Right renal cortex interstitium (tissue), 3 donors: ENCODE measurements at places on chromosomes 2 and 18. TPM values are rescaled to one million over a fixed set of nuclear protein-coding genes. Genes with fewer than 3 reads are reported as not detected.
A peak's percentile ranks its signal among the peaks of the same experiment; 100 is the strongest.

- no peak for DNase-seq
These were observed 6.7 kb downstream of the TGFA start for GRCh38 chr2:70546885-70547284.

GRCh38 chr2:201852878-201853415 is 46.6 kb downstream of the CDK15 start:
- no peak for DNase-seq

DNA sequence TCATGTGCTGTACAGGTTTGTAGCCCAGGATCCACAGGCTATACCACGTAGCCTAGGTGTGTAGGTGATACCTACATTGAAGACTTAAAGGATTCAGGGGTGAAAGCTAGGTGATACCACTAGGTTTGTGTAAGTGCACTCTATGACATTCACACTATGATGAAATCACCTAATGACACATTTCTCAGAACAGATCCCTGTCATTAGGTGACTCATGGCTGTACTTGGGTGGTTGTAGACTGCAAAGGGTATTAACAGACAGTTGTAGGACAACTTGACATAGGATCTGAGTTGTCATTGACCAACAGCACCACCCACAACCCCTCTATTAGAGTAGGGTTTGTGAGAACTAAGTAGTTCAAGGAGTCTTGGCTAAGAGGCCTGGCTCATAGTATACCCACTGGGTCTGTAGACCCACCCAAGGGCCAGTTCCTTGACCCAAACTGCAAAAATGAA is 27.7 kb upstream of the SMCHD1 start:
- DNase-seq: no peak

GRCh38 chr2:19474128-19474527 is 115.7 kb upstream of the OSR1 start:
- peak; percentile 43 for DNase-seq

DNA sequence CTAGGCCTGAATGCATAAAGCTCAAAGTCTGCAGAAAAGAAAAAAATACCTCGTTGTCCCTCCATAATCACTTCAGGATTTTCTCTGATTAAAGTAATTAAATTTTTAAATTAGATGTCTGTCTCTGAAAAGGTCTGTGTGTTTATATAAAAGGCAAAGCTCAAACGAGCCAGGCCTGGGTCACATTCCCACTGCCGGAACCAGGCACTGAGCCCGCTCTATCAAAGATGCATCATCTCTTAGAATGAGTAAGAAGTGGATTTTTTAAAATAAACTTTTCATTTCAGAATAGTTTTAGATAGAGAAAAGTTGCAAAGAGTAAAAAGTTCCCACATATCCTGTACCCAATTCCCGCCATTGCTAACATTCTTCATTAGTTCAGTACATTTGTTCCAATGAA is 202.1 kb upstream of the KYNU start:
- no peak for DNase-seq

GRCh38 chr2:238162251-238162845 is 3.6 kb downstream of the ERFE start:
- DNase-seq: no peak

GRCh38 chr2:199405241-199405640 is 52.5 kb downstream of the SATB2 start:
- DNase-seq: no peak

DNA sequence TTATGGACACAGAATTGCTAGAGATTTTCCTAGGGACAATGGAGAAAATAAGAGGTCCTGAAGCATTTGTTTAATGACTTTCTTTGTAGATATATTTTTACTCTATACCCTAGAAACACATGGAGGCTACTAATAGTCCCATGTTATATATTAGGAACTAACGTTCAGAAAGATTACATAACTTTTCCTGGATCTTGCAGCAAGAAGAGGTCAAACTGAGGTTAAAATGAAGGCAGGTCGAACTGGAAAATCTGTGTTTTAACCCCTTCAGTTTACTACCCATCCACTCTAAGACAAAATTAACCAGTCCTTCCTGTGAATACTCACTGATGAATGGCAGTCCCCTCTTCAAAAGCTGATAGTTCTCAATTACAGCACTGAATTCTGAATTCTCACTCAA is 1415.8 kb upstream of the CELF4 start:
- DNase-seq: no peak

- no peak for DNase-seq
These were observed 25.0 kb downstream of the SH3YL1 start for GRCh38 chr2:238869-239268.

- no peak for DNase-seq
These were observed 395.4 kb upstream of the CYRIA start for GRCh38 chr2:17061028-17061427.

DNA sequence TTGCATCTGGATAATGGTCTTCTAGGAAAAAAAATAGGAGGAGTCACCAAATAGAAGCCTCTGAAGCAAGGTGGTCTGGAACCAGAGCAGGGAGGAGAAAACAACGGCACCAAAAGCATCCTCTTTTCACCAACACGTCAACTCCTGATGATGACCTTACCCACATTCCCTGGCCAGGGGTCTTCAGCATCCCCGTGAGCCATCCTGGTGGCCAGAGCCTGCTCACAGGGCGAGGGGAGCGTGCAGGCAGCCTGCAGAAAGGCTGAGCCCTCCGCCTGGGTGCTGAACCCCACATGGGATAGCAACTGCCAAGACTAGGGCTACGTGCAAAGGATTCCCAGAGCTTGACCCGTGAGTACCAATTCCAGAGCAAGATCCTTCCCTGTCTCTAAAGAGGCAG is 191.0 kb downstream of the NDUFA10 start:
- DNase-seq: no peak

- DNase-seq: no peak
These were observed 360.4 kb downstream of the ZNF516 start for GRCh38 chr18:76134628-76135027.

- no peak for DNase-seq
These were observed 67.8 kb downstream of the MYT1L start for GRCh38 chr2:2263196-2263829.

DNA sequence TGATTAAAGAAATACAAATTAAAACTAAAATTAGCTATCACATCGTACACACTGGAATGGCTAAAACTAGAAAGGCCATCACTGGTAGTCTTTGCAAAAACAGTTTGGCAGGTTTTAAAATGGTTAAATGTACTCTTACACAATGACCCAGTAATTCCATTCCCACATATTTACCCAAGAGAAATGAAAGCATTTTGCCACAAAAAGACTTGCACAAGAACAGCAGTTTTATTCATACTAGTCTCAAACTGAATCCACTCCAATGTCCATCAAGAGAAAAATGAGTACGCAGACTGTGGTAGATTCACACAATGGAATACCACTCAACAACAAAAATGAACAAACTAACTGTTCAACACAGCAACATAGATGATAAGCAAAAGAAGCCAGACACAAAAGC is 29.1 kb downstream of the SP140L start:
- no peak for DNase-seq

DNA sequence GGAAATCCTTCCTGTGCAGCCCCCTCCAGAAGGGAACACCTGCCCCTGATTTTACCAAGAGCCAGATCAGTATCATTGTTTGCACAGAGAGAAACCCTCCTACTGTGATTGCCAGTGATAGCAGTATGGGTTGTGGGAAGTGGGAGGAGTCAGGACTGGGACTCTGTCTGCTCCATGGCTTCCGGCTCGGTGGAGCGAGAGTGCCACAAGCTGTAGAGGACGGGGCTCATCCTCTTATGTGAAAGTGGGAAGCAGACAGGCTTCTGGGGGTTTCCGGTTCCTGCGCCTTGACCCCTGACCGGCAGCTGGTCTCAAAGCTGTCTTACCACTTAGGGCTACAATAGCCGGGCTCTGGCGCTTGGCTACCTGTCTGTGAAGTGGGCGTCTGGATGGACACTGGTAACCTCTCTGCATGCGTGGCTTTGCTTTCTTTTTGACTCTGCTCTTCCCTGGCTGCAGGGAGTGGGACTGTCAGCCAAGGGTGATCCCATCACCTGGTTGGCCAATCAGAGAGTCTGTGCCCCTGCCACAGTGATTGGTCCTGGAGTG is 79.7 kb downstream of the BCL2L11 start:
- DNase-seq: no peak

DNA sequence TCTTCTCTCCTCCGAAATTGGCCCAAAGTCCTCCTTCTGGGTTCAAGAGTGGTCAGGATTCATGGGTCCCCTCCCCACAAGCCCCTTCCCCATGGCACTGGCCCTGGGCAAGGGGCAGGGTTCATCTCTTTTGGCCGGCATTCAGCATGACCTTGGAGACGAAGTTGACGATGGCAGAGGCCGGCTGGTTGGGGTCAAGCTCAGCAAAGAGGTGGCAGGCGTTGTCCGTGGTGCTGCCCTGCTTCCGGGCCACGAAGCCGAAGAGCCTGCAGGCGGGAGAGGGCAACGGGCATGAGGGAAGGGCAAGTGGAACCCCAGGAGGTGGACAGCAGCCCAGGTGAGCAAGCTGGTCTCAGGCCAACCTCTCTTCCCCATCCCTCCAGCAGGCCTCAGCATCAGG is 198.5 kb downstream of the TNS1 start:
- DNase-seq: no peak

DNA sequence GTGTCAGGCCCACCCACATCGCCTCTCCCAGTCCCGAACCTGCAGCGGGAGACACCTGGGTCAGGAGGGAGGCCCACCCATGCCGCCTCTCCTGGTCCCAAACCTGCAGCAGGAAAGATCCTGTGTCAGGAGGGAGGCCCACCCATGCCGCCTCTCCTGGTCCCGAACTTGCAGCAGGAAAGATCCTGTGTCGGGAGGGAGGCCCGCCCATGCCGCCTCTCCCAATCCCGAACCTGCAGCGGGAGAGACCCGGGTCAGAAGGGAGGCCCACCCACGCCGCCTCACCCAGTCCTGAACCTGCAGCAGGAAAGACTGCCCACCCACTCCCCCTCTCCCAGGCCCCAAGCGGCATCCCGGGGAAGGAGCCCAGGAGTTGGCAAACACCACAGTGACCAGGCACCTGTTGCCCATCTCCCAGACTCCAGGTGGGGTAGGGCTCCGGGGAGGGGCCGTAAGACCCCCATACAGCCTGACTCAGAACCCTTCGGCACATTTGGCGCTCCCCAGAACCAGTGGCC is 7.8 kb downstream of the SLC66A2 start:
- DNase-seq: no peak

GRCh38 chr2:182379241-182379640 is 47.6 kb downstream of the PDE1A start:
- DNase-seq: peak; percentile 40

GRCh38 chr2:20994130-20994529 is 49.7 kb downstream of the APOB start:
- no peak for DNase-seq

DNA sequence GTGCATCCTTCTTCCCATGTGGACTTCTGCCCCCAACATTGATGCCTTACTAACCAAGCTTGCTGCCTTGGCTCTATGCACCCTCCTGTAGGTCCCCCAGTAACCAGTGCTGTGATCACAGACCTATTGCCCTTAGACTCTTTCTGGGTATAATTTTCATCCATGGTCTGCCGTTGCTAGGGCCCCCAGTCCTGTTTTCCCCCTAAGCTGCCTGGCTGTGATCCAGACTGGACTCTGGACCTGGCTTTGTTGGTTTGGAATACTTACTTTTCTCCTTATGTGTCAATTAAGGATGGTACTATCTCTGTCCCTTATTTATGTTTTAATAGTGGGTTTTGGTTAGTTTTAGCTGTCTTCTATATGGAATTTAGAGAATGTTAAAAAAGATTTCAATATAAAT is 26.0 kb downstream of the ATP9B start:
- no peak for DNase-seq

DNA sequence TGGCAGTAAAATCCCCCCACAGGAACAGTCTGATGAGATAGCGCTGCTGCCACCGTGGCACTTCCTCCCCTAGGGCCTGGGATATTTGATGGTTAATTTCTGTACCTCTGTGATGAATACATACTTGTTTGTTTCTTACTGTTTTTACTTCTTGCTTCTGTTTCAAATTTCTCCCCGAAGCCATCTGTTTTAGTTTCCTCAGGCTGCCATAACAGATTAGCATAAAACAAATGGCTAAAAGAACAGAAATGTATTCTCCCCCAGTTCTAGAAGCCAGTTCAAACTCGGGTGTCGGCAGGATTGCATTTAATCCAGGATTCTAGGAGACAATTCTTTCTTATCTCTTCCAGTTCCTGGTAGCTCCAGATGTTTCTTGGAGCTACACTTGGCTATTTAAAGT is 435.9 kb downstream of the DSEL start:
- no peak for DNase-seq

DNA sequence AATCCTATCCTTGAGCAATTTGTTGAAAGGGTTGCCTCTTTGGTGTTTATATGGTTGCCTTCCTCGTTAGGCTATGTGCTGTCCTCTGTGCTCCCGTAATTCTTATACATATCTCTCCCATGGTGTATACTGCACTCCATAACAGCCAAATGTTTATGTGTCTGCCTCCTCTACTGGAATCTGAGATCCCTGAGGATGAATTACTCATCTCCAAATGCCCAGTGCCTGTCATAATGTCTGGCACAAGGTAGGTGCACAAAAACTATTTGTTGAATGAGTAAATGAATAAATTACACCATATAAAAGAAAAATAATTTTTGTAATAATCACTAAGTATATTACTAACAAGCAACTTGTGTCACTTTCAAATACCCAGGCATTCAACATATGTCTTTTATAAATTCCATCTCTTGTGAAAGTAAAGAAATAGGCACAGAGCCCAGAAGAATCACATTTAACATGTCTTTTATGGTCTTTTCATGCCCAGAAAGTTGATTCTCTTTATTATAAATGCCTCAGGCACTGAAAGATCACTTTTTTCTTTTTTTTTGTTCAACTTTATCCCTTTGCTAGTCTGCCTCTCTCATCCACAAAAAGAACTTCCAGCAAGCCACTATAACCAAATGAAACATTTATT is 164.9 kb downstream of the CCDC148 start:
- no peak for DNase-seq

DNA sequence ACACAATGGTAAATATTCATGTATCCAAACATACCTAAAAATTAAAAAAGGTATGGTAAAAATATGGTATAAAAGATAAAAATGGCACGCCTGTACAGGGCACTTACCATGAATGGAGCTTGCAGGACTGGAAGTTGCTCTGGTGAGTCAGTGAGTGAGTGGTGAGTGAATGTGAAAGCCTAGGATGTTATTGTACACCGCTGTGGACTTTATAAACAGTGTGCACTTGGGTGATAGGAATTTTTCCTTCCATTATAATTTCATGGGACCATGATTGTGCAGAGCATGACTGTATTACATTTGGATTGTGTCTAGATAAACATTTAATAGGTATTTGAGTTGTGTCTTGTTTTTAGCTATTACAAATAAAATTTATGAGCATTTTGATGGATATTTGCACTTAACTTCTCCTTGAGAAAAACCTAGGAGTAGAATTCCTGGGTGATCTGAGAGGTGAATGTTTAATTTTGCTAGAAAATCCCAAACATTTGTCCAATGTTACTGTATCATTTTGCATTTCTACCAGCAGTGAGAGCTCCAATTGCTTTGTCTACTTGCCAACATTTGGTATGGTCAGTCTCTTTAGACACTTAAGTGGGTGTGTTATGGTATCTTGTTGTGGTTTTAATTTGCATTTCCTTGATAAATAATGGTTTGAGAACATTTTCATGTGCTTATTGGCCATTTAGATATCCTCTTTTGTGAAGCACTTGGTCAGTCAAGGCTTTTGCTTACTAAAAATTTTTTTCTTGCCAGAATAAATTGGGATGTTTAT is 81.7 kb downstream of the BCL2L11 start:
- no peak for DNase-seq

The LYG2 gene
- 0.33 TPM for polyA plus RNA-seq

The TLX2 gene
- not detected for polyA plus RNA-seq

The AKAIN1 gene
- not detected for polyA plus RNA-seq

The COPS8 gene
- polyA plus RNA-seq: 84.0 TPM

The STARD6 gene
- polyA plus RNA-seq: 0.58 TPM

The MC2R gene
- 0.16 TPM for polyA plus RNA-seq

The REG1B gene
- not detected for polyA plus RNA-seq

The CPO gene
- polyA plus RNA-seq: 1.6 TPM

The AFF3 gene
- 22.8 TPM for polyA plus RNA-seq

The MALL gene
- polyA plus RNA-seq: 14.2 TPM

The SOCS6 gene
- polyA plus RNA-seq: 33.0 TPM
